Fibroblast of gingiva (primary cell): ENCODE measurements at places on chromosomes 1 and 21.

GRCh38 chr21:14866859-14867765 lies 197.7 kb downstream of the NRIP1 start:
- DNase-seq = peak; percentile 79

DNA sequence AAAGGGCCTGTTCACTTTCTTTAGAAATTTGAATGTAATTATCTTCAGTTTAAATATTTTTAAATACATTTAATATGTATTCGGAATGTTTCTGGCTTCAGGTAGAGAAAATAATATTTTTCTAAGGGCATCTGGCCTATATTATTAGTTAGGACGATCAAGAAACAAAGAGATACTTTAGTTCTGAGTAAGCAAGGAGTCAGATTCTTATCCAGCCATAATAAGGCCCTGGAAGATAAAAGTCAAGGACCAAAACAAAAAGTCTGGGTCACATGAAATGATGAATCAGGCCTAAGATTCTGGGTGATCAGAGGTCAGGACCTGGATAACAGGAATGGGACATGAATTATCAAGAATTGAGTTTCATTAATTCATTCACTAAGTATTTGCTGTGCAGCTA lies 6.3 kb downstream of the PHC2 start:
- DNase-seq = no peak

GRCh38 chr1:88029142-88029541 lies 654.9 kb upstream of the PKN2 start:
- DNase-seq = no peak

- DNase-seq = no peak
Measured at GRCh38 chr1:153260585-153261280, 1.2 kb downstream of the LORICRIN start.

DNA sequence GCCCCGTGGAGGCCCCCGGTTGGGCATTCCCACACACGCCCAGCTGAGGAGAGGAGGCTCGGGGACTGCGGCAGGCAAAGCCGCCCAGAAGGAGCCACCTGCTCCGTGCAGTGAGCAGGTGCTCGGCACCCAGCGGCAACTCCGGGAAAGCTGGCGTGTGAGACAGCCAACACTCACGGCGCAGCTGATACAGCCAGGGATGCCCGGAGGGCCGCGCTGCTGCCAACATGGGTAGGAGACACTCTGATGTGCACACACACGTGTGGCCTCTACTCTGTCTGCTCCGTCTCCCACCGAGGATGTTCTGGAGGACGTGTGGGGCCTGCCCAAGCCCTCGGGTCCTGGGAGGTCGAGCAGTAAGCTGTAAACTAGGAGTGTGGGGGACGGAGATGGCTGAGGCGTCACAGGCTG lies 12.9 kb downstream of the MORN1 start:
- DNase-seq = no peak

GRCh38 chr1:30476476-30476875 lies 246.9 kb downstream of the MATN1 start:
- DNase-seq = no peak

GRCh38 chr1:21278860-21279845 lies 11.1 kb downstream of the ECE1 start:
- no peak for DNase-seq

DNA sequence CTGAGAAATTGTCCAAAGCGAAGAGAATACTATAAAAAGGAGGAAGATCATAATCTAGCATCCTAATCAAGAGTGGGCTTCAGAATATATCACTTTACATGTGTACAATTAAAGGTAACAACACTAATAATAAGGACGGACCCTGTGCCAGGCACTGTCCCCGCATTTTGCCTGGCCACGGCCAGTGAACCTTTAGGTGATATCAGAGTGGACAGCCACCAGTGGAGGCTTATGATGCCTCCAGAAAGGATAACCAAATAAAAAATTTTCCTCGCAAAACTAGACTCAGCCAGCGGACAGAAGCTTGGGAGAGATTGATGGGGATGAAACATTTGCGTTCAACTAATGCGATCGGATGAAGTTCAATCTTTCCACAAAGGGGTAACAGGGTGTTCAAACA lies 436.4 kb downstream of the NPHP4 start:
- no peak for DNase-seq

DNA sequence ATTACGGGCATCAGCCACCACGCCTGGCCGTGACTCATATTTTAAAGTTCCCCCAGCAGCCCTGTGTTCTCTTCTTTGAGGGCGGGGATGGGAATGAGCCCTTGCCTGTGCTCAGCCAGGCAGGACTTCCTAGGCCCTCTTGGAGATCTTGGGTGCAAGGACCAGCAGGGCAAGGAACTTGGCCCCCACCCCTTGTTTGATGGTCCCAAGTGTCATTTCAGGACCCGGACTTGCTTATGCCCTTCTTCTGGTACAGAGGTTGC lies 9.3 kb downstream of the RASSF5 start:
- no peak for DNase-seq

DNA sequence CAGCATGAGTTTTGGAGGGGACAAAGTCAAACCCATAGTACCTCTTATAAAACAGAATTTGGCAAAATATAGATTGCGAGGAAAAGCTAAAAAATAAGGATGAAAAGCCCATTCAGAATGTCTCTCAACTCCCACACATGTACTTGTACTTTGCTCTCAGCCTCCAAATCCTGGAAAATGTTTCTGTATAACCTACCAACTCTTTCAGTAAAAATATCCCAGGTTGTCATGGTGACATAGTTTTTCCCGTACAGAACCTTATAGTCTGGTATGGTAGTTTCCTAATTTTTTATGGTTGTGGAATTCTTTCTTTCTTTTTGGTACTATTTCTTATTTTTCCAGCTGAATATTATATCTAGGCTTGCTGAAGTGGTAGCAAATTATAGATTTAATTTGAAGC lies 15.5 kb upstream of the RPS6KC1 start:
- no peak for DNase-seq

DNA sequence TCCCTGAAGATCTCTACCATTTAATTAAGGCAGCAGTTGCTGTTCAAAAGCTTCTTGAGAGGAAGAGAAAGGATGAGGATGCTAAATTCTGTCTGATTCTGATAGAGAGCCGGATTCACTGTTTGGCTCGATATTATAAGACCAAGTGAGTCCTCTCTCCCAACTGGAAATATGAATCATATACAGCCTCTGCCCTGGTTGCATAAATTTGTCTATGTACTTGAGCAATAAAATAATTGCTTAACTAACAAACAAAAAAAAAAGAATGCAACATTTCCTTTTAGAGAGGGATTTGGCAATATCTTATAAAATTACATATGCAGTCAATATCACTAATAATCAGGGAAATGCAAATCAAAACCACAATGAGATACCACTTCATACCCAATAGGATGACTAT lies 26.8 kb downstream of the ALDH9A1 start:
- peak; percentile 86 for DNase-seq

DNA sequence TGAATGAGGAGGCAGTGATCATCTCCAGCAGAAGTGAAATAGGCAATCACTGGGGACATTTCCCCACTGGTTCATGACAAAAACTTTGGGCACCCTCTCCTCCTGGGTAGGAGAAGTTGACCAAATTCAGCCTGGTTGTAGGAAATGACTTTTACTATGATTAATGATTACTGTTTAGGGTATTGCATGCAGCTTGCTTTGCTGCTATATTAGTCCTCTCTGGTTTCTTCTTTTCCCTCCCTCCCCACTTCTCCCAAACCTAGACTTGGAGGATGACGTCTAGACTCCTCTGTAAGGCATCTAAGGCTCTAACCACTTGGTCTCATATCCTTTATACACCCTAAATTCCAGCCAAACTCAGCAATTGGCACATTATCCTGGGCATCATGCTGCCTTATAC lies 3.4 kb upstream of the RGS16 start:
- no peak for DNase-seq

GRCh38 chr1:244968881-244969280 lies 104.5 kb upstream of the HNRNPU start:
- DNase-seq = no peak

GRCh38 chr1:153261281-153262069 lies 2.0 kb downstream of the LORICRIN start:
- no peak for DNase-seq

GRCh38 chr1:43843684-43844083 lies 89.9 kb upstream of the ARTN start:
- DNase-seq = no peak

DNA sequence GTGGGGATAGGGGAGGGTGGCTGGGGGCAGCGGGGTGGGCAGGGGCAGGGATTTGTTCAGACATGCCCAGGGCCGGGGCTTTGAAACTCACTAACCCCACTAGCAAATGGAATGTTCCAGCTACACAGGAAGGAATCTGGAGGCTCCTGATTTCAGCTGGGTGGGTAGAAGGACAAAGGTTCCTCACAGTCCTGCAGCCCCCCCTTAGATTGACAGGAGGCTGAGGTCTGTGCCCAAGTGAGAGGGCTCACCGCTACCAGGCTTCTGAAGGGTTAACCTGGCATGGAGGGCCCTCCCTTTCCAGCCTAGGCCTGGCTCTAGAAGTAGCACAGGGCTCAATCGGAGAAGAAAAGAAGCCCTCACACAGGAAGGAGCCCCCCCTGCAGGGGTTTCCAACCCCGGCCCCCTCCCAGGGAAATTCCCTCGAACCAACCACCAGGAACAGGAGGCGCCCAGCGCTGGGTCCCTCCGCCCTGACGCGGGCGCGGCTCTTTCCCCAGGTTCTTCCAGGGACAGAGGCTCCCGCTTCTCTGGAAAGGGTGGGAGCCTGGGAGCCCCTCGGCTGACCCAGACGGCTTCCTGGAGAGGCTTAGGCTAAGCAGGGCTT lies 3.3 kb downstream of the EPHA2 start:
- no peak for DNase-seq

- DNase-seq = no peak
Measured at GRCh38 chr1:164617377-164618201, 58.6 kb downstream of the PBX1 start.

DNA sequence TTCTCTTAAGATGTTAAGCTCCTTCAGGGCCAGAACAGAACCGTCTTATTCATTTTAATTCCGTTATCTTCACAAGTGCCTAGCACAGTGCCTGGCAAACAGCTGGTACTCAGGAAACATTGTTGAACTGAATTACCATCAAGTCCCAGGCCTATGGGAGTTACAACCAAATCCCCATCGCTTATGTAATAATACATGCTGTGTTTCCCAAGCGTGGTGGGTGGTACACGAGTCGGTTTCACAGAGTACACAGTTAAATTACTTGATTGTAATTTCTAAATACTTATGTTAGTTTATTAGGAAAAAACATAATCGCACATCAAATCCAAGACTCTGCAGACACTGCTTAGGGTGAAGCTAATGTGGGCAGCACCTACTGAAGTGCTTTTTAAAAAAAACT lies 1.0 kb downstream of the ANGEL2 start:
- DNase-seq = peak; percentile 2

GRCh38 chr21:41655259-41655658 lies 111.6 kb downstream of the RIPK4 start:
- DNase-seq = no peak

DNA sequence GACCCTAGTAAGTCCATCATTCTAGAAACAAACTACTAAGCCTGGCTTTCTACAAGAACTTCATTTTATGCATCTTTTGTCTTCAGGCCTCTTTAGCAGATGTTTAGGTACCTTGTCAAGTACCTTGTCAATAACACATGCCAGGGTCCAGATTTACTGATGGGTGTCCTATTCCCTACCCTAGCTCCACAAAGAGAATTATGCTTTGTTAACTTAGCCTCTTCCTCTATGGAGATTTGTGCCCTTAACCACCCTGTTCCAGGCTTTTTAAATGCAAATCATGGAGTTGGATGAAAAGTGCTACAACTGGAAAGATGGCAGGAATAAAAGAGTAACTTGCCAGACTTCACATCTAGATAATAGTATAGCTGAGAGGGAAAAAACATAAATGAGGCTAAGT lies 42.7 kb downstream of the SPATA46 start:
- no peak for DNase-seq

DNA sequence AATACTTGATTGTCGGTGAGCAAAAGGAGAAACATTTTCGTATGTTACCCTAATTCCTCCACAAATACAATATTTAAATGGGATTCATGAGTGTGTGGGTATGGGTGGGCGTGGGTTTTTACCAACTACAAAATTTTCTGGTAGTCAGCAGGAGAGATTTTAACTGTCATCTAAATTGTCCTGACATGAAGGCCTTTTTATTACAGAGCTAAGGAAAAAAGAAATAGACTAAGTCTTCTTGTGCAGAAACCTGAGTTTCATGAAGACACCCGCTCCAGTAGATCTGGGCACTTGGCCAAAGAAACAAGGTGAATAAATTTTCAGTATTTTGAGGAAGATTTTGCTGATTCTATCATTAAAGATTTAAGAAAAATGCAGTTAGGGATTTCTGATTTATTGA lies 752 bp downstream of the RGS18 start:
- no peak for DNase-seq

DNA sequence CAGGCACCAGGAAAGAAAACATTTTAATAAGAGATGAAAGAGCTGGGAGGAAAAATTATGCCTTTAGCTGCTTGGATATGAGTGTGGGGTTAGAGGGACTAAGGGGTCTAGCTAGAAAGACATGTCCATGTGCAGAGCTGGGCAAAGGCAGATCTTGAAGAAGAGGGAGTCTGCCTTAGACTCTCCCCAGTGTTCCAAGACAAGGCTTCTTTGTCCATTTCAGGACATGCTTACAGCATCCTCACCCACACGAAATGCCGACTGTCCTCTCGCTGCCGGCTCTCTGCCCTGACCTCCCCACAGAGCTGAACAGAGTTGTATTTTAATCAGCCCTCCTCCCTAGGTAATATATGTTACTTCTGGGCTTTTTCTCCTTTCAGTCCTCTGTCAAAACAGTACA lies 100.7 kb upstream of the ATP1B1 start:
- DNase-seq = no peak

DNA sequence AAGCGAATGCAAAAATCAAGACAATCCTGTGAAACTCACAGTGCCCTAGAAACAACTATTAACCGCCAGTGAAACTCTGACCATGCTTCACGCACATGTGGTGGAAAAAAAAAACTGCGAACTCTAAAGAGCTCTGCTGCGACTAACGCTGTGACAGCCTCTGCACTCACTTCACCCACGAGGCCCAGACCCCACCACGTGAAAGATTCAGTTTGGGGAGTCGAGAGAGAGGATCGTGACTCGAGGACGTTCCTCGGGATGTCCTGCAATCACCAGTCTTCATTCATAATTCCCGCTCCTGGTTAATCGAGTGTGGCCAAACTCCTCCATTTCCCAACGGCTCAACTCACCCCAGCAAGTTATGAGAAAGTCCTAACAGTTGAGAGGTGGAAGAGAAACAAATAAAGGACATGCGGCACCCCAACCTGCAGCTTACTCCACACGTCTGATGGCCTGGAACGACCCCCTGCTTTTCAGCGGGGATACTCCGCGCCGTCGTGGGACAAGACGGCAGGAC lies 1.1 kb downstream of the SERBP1 start:
- no peak for DNase-seq

- no peak for DNase-seq
Measured at GRCh38 chr1:205286335-205286950, 35.1 kb downstream of the NUAK2 start.

DNA sequence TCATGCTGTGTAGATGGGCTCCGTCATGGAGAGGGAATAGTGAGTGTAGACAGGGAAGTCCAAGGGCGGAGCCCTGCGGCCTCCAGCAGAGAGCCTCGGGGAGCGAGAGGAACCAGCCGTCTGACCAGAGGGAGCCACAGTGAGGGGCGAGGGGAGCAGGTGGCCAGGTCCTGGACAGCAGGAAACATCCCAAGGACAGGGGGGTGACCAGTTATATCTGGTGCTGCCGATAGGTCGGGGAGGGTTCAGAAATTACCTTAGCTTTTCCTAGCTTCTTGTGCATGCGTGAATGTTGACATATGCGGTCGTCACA lies 46.5 kb downstream of the TRAPPC10 start:
- no peak for DNase-seq
